ENCODE measurements at places on chromosomes 5 and 9.

- DNase-seq: no peak
Observed at GRCh38 chr9:131669269-131670157, 70.4 kb downstream of the RAPGEF1 start.

DNA sequence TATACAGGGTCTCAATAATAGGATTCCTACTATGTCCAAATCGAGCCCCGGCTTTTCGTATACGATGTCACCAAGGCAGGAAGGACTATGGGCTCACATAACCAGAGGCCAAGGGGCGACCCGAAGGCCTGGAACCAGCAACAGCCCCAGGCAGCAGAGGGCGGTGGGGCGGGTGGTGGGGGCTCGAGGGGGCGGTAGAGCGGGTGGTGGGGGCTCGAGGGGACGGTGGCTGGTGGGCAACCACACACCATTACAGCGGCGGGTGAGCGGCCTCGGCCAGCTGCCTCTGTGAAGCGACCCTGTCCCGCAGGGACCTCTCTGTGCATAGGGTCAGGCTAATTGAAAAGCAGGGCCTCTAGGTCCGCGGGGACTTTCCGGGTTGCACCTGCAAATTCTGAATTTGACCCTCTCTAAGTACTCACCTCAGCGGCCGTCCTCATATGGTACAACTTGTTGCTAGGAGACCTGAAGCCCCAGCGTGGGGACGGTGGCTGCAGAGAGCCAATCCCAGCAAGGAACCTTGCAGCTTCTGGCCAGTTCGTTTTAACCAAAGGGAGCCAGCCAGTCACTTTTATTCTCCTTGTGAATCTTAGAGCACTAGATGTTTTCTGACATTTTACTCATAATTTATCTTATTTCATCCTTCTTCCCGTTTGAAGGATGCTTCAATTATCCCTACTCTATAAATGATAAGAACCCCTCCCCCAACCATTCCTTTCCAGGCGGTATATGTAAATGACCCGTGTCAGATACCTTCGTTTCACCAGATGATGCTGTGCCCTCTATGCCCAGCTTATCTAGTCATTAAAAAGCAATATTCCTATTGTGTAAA, at the start of gene NME5:
TSS of gene NME5 (minus strand) at position 480 of the 832 bp plus-strand sequence. CDS start 648 bp downstream, outside the sequence.
- peak; percentile 23 for DNase-seq

DNA sequence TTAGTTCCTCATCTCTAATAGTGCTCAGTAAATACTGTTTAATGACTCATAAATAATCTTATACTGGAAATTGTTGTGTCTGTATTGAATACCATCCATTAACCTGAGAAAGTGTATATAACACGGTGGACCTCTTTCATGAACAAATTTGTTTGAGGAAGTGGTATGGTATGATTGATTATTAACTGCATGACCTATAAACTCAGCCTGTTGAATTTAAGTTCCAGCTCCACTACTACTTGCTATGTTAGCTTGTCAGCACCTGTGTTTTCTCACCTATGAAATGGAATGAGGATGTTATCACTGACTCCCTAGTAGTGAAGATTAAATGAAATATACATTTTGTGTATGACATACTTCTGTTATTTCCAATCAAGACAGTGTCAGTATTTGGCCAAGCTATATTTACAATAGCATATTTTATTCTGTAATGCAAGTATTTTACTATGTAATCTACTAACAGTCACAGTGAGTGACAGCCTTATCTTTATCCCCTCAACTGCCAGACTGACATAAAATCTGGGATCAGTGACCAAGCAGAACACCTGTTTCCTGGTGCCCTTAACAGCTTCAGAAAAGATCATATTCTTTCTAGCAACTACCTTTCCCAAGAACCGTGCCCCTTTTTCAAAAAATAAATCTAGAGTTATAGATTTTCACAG, 77.3 kb upstream of the ITGA1 start:
- DNase-seq: no peak

- DNase-seq: no peak
Observed at GRCh38 chr5:152164860-152165259, 240.2 kb upstream of the GLRA1 start.

DNA sequence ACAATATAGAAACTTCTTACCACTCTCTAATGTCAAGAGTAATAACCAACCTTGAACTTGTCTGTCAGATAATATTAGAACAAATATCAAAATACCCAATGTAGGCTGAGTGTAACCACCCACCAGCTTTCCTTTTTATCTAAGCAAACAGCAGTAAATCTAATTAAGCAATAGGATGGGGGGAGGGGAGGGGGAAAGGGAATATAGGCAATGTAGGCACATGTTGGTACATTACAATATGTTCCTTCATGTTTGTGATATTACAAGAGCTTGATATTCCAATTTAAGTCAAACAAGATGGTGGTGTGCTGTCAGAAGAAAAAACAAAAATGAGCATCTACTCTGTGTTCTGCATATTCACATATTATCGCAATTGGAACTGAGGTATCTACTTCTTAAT, 158.2 kb downstream of the DENND1A start:
- DNase-seq: no peak

- DNase-seq: no peak
Observed at GRCh38 chr9:14260101-14260500, 53.8 kb downstream of the NFIB start.

GRCh38 chr5:10556289-10556807, 7.5 kb upstream of the ANKRD33B start:
- DNase-seq: no peak

GRCh38 chr5:174052636-174053035, 7.1 kb downstream of the NSG2 start:
- DNase-seq: no peak

- no peak for DNase-seq
Observed at GRCh38 chr5:60020457-60020856, 126.9 kb upstream of the PDE4D start.

- no peak for DNase-seq
Observed at GRCh38 chr9:77839459-77840140, 191.5 kb upstream of the GNA14 start.

DNA sequence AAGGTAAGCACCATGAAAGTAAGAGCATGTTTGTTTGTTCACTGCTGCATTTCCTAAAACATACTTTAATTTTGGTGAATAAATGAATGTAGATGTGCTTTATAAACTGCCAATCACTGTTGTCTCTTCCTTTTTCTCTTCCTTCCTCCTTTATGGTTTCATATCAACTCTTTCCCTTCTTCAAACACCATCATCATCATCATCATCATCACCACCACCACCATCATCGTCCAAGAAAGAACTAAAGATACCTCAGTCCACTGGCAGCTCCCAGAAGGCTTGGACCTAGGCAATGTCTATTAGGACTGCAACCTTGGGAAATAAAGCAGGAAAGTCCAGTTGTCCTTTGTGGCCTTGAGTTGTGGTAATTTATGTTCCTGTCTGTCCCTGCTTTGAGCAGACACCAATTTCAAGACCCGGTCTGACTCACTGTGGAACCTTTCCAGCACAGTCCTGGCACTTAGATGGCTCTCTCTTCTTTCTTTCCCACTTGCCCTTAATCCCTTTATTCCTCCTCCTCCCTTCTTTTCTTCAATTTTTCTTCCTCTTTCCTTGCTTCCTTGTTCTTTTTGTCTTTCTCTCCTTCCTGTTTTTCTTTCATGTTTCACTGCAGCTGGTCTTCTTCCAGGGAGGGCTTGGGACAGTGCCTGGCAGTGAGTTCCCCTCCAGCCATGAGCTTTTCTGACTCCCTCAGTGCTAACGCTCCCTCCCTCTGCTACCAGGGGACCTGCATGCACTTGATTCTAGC, 99.3 kb downstream of the ANGPTL2 start:
- no peak for DNase-seq

- no peak for DNase-seq
Observed at GRCh38 chr9:105191508-105192121, 52.8 kb upstream of the SLC44A1 start.

- DNase-seq: no peak
Observed at GRCh38 chr5:82111191-82111590, 139.4 kb downstream of the ATG10 start.

GRCh38 chr9:132414731-132415130, 4.7 kb downstream of the CFAP77 start:
- DNase-seq: no peak

DNA sequence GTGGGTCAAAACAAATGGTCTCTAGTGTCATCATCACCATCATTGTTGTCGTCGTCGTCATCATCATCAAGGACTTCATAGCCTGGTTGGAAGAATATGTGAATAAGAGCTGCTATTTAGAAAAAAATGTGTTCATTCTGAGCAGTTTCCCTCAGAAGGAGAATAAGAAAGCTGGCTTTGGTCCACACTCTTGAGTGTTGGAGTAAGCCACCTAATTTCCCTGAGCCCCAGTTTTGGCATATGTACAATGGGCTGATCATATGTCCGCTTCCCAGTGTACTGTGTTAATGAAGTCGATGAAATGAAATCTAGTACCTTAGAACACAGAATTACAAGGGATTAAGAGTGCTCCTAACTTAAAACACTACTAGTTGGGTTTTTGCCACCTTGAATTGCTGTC, 545.5 kb downstream of the CCDC171 start:
- DNase-seq: no peak

- DNase-seq: no peak
Observed at GRCh38 chr5:107505763-107506534, 164.8 kb downstream of the EFNA5 start.

- DNase-seq: no peak
Observed at GRCh38 chr9:80062567-80062966, 490.8 kb downstream of the TLE4 start.

GRCh38 chr5:95487880-95488279, 66.9 kb downstream of the SKIC3 start:
- DNase-seq: no peak

- peak; percentile 47 for DNase-seq
Observed at GRCh38 chr9:79989079-79989478, 417.3 kb downstream of the TLE4 start.

- DNase-seq: no peak
Observed at GRCh38 chr9:123081824-123082223, 48.4 kb downstream of the GPR21 start.

DNA sequence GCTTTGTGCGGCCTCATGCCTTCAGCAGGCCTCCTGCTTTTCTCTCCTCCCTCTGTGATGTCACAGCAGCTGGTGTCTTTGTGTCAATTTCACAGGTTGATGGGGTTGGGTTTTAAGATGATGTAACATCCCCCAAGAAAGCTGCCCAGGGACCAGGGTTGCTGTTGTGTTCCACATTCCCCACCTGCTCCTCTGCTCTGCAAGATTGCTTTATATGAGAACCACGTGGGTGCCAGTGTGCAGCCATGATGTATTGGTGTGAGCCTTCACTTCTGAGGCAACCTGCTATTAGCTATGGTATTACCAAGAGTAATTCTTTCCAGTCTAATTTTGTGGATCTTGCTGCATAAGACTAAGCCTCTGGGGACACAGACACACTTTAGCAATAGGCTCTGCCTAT, 213.0 kb upstream of the ADAMTS16 start:
- no peak for DNase-seq

- peak; percentile 91 for DNase-seq
Observed at GRCh38 chr9:105064248-105065097, 136.5 kb upstream of the ABCA1 start.

DNA sequence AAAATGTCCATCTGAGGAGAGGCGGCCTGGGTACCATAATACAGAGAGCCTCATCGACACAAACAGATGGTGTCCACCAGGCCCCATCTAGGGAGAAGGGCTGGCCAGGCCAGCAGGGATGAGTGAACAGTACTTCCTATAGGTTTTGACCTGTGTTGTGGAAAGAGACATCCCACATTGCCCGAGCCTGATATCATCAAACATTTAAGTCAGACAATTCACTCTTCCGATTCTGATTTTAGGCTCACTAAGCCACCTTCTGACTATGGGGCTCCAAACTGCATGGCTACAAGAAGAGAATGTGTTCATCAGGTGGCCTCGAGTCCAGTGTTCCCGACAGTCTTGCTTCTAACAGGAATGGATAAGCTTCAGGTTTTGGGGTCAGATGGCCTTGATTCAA, 38.9 kb downstream of the SLC22A5 start:
- DNase-seq: no peak

GRCh38 chr9:95409650-95410426, 92.3 kb upstream of the FANCC start:
- DNase-seq: no peak

DNA sequence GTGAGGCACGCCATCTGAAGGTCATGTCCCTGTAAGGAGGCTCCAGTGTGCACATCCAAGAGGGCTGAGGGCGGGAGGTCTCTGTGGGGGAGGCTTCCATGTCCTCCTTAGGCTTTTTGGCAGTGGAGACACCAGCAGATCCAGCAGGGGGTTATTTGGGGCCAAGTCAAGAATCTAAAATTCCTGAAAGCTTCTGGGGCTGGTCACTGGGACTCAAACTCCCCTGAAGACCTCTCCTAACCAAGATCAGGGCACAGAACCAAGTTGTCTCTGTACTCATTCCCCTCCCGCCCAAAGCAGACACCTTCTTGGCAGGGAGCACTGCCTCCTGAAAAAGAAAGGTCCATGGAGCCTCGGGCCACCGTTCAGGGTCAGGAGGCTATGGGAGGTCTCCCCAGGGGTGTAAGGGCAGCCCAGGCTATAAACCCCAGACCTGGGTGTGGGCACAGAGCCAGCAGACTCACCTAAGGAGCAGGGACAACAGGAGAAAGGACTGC, 127.4 kb upstream of the ADRA1B start:
- no peak for DNase-seq

DNA sequence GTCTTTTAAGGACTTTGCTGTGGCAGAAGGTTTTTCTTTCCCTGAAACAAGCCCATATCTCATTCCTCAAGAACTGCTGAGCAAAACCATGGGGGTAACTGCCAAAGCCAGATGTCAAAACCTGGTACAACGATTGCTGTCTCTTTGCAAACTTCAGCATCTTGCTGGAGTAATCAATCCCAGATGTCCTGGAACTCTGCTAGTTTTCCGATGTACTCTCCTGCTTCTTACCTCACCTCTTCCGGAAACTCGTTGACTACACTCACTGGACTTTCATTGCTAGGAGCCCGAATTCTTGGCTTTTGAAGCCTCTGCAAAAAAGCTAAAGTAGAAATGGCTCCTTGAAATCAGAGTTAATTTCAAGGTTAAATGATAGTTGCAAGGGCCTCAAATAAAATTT, 23.3 kb downstream of the RAD1 start:
- DNase-seq: no peak

- DNase-seq: no peak
Observed at GRCh38 chr9:97630591-97630990, 2.6 kb downstream of the TSTD2 start.

GRCh38 chr5:133788121-133788520, 175.8 kb upstream of the FSTL4 start:
- no peak for DNase-seq

- no peak for DNase-seq
Observed at GRCh38 chr9:14309403-14309802, 4.5 kb downstream of the NFIB start.

All from right lobe of liver (tissue), 6 donors.